ENCODE measurements at places on chromosomes 6 and 20.

DNA sequence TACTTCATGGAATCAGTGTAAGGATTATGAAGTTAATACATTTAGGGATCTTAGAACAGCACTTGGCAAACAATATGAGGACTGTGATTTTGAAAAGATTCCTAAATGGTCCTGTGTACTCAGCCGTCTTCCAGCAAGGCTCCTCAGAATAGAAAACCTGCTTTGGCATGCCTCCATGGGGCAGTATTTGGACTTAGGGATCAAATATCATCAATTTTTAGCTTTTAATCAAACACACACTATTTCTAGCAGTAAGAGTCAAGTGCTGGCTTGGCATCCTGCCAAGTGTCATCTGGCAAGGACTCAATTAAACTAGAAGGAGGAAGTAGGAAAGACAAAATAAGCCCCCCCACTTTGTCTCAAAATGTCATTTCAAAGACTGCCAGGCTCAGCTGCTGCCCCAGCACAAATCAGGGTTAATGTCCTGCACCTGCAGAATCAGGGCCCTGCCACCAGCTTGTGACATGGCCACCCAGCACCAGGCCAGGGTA is 40.8 kb downstream of the IYD start:
- no peak for ATAC-seq

DNA sequence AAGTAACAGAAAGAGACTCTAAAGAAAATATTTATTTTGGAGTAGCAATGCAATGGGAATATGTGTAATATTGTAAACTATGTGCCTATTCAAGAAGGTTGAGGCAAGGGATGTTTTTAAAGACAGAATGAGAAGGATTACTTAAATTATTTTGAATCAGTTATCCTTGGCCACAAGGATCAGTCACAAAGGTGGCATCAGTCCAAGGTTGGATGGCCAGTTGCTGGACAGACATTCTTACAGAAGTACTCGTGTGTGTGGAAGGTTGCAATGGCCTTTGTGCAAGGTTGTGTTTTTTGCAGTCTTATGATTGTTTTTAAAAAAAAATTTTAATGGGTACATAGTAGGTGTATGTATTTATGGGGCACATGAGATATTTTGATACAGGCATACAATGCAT is 2.0 kb downstream of the QRSL1 start:
- no peak for ATAC-seq

DNA sequence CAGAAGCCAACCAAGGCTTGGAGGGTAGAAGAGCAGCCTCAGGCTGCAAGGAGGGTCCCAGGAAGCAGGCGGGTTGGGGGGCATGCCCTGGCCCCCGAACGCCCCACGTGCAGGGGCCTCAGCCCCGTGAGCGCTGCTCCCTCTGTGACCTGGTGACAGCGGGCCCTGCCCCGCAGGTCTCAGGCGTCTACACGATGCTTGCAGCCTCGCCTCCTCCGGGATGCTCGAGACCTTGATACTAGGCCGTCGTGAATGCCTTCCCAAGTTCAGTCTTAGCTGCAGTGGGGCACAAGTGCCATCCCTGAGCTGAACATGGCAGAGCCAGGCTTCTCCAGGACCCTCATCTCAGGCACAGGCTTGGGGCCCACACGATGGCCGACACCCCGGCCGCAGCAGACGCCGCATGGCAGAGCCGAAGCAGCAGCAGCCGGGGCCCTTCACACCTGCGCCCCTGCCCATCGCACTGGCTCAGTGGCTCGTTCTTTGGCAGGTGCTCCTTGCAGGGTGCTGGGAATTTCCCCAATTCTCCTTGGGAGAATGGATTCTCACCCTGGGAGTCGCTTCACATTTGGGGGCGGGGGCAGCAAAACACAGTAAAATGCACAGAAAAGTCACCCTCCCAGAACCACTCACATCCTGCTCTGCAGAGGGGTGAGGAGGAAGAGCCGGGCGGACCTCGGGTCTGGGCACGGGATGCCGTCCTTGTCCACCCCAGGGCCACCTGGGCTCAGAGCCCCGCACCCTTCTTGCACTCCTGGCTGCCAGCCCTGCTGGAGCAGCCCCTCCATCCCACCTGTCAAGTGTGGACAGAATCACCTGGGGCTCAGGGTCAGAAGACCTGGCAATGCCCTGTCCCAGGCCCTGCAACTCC is 161.8 kb downstream of the DLL1 start:
- ATAC-seq, result no peak

GRCh38 chr6:20978151-20978614 is 443.9 kb downstream of the CDKAL1 start:
- ATAC-seq, result no peak

- no peak for ATAC-seq
Measured at GRCh38 chr6:42571611-42572342, 7.9 kb downstream of the UBR2 start.

DNA sequence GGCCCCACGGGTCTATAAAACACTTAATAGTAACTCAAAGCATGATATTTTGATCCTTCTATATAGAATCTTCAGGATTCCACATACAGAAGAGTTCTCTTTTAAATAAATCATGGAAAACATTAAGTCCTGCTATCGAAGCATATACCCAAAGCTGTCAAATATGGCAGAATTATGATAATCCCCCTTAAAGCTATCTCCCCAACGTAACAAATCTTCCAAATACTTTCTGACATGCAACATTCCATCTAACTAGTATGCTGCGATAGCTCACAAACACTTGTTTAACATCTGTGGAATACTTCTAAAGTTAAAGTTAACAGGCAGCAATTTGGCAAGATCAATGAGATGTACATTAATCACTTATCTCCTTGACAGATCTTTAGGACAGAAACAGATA is 371.0 kb upstream of the RUNX2 start:
- ATAC-seq, result no peak

DNA sequence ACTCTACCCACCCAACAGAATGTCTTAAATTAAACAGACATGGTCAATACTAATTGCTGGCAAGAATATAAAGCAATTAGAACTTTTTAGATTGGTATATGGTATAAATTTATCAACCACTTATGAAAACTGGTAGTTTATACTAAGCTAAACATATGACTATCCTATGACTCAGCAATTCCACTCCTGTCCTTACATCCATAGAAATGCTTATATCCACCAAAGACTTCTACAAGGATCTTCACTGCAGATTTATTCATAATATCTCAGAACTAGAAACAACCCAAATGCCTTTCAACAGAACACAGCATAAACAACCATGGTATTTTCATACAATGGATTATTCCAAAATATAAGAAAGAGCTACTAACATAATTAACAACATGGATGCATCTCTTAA is 4.6 kb downstream of the ZNF184 start:
- ATAC-seq, result no peak

- ATAC-seq, result no peak
Measured at GRCh38 chr20:3858689-3859088, 12.1 kb downstream of the MAVS start.

DNA sequence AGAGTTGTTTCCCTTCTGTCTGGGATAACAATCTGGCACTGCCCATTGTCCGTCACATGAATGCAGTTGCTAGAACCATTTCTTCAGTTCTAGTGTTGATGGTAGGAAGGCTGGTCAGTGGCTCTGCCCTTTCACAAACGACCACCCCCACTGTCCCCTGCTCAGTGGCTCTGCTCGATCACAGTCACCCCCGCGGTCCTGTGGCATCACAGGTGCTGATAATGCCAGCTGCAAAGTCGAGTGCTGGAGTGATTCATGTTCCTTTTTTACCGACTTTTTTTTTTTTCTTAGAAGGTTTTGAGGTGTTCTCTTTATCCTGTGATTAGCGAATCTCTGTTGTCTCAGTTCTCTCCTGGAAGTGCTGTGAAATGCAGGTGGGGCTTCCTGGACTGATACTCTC is 22.8 kb downstream of the FAM120B start:
- ATAC-seq, result no peak

DNA sequence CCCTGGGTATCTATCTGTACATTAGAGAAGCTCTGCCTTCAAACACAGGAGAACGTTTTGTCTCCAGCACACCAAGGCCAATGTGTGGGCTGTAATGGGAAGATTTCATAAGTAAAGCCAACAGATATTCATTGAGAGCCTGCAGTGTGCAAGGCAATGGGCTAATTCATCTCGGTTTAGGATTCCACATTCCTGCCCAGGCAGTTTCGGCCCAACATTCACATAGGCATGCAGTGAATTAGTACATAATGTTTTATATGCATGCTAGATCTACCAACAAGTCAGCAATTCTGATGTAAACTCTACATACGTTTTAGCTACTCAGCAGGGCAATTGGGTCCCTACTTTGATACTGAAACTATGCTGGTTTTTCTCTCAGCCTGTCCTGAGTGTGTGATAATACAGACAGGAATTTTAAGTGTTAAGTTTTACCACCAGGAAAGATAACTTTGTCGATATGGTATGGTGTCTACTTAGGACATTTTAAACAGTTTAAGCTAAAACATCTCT is 46.9 kb upstream of the NAA20 start:
- no peak for ATAC-seq

DNA sequence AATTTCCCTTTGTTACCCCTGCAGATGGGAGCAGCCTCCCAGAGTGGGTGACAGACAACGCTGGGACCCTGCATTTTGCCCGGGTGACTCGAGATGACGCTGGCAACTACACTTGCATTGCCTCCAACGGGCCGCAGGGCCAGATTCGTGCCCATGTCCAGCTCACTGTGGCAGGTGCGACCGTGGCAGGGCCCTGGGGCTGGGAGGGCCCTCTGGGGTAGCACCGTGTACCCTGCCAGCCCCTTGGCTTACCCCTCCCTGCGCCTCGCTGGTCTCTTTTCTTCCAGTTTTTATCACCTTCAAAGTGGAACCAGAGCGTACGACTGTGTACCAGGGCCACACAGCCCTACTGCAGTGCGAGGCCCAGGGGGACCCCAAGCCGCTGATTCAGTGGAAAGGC is 29.4 kb upstream of the SRF start:
- ATAC-seq, result no peak

DNA sequence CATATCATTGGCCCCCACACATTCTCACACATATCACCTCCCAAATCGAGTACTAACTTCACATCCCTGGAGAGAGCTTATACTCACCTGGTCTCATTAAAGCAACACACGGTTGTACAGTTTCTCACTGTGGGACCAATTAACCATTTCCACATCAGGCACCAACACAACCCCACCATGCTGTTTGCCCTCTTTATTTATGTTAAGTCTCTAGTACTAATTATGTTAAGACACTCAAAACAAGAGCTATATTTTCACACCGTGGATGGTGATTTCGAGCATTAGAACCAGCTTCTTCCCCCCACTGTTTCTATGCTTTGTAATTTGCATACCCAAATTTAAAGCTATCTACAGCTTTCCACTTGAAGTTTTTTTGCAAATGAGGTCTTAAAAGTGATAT is 6.3 kb downstream of the SCML4 start:
- no peak for ATAC-seq

GRCh38 chr20:55054453-55054852 is 579.1 kb downstream of the DOK5 start:
- no peak for ATAC-seq

GRCh38 chr6:42689371-42689770 is 33.0 kb downstream of the PRPH2 start:
- ATAC-seq, result no peak

GRCh38 chr6:154526996-154527395 is 16.5 kb upstream of the CNKSR3 start:
- no peak for ATAC-seq

GRCh38 chr20:35303382-35303734 is 11.1 kb upstream of the FAM83C start:
- no peak for ATAC-seq

- no peak for ATAC-seq
Measured at GRCh38 chr20:59247731-59248684, 52.4 kb upstream of the EDN3 start.

GRCh38 chr6:110629153-110629552 is 152.7 kb upstream of the SLC22A16 start:
- no peak for ATAC-seq

DNA sequence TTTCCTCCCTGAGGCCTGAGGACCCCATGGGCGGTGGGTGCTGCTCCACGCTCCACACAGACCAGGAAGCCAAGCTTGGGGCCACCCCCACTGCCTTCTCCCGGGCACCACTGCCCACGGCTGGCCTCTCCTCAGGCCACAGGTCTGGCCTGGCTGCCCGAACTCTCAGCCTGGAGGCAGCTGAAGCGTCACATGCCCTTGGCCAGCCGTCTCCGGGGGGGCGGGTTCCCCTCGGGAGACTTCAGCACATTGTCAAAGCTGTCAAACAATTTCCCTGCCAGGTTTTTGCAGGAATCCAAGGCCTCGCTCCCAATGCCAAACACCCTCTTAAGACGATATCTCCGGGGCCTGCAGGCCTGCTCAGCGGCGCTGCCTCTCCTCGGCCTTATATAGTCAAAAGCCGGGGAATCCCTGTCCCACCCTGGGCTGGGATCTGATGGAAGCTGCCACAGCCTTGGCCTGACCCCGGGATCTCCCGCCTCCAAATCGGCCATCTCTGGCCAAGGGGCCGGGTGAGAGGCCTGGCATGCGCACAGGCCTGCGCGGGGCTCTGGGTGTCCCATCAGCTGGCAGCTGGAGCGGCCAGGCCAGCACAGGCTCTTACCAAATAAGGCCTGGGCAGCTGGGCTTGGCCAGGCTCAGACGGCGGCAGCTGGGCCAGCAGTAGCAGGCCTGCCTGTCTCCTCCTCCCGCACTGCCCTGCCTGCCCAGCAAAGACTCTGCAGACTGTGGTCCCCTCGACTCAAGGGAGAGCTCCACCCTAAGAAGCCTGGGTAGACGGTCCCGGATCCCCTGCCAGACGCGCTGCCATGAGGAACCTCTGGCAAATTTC is 49.7 kb downstream of the RBM38 start:
- peak; percentile 60 for ATAC-seq

DNA sequence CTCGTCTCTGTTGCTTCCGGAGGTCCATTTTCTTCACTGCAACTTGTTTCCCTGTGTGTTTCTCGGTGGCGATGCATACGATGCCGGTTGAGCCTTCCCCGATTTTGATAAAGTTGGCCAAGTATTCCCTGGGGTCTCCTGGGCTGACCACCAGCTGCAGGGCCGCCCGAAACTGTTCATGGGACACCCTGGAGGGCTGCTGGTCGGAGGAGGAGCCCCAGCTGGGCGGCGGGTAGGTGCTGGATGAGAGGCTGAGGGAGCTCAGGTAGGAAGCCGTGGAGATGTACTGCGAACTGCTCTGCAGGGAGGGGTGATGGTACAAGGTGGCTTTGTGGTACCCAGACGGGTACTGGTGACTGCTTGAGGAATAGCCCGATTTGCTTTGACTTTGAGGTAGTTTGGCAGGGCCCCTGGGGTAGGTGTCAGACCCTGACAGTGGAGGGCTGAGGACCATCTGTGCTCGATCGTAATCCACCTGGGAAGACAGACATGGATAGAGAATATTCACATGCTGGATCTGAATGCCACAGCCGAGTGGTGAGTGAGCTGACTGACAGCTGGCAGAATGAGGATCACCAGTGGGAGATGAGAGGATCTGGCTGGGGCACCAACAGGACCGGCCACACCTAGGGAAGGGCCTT is 51.6 kb downstream of the LAMP5 start:
- no peak for ATAC-seq

Data from esophagus mucosa (tissue), 1 donor.